ENCODE measurements at places on chromosomes 7 and 10.

DNA sequence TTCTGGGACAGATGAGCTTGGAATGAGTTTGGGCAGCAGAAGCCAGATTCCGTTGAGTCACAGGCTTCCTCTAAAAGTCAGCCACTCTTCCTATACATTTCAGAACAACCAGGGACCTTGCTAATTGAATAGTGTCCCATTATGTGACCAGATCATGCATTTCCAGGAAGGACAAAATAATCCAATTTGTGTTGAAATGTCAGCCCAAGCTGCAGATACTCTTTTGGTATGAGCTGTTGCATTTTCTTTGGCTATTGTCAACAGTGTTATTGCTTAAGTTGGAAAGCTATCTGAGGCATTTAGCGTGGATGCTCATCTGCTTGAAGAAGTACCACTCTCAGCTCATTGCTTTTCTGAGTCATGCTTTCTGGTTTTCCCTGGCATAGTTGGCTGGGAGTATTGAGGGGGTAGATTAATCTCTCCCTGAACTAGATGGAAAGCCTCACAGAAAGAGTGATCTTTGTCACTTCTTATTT is 223.7 kb upstream of the HABP2 start:
- peak; percentile 63 for DNase-seq

DNA sequence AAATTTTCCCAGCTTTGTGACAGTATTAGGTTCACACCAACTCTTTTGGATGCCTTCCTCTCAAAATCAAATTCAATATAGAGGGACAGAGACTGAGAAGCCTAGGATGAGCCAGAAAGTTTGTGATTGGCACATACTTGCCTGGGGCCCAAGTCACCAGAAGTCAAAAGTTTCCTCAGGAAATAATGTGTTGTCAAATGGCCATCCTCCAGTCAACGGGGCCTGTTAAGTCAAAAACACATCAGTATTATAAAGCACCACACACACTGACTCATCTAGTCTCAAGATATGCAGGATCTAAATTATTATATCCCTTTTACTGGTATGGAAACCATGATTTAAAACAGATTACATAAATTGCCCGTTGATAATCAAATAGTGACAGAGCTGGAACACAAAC is 158.1 kb downstream of the AHR start:
- DNase-seq: no peak

- no peak for DNase-seq
Observed at GRCh38 chr10:32943395-32943794, 14.6 kb downstream of the ITGB1 start.

DNA sequence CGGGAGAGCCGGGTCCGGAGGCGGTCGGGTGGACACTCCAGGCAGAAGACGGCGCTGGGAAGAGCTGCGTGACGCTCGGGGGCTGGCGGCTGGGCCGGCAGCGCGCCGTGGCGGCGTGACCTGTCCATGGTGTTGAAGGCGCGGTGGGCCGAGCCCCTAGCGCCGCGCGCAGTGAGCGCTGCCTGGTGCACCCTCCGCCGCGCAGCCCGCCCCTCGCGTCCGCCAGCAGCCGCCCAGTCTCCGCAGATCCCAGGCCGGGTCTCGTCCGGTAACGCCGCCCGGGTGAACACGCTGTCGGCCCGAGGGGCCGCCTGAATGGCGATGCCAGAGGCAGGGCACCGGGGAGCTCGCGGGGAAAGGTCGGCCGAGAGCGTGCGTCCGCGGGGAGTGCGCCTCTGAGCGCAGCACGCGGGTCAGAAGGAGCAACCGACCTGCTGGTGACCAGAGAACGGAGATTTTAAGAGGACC is 657 bp upstream of the TMEM178B start:
- DNase-seq: peak; percentile 12

- DNase-seq: no peak
Observed at GRCh38 chr7:134457210-134457609, 1.7 kb downstream of the AKR1B1 start.

DNA sequence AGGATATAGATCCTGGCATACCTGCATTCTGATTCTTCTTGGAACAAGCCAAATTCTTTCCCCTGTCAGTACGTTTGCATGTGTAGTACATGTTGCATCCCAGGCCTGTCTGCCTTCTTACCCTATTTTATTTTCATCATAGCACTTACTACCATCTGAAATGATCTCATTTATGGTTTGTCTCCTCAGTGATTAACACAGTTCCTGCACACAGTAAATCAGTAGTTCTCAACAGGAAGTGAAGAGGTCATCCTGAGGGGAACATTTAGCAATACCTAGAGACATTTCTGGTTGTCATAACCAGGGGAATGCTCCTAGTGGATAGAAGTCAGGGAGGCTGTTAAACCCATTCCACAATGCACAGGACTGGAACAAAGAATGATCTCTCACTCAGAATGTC is 38.2 kb upstream of the SLC26A4 start:
- no peak for DNase-seq

DNA sequence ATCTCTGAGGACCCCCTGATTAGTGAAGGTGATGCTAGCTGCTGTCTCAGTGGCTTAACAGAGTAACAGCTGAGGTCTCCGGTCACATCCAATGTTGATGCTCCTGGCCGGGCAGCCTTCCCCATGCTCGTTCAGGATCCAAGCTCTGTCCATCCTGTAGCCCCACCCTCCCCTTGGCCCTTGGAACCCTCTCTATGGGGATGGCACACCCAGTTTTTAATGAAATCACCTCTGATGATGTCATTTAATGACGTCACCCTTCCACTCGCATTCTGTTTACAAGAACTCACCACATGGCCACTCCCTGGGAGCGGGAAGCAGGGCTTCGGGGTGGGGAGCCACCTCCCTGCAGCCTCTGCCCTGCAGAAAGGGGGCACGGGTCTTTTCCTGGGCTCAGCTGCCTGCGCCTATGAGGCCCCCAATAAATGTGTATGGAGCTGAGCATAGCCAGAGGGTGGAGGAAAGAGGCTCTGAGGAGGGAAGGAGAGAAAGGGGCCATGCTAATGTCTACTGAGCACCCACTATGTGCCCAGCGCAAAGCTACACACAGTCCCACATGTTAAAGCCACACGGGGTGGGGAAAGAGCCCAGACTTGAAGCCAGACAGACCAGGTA is 95.5 kb downstream of the OAT start:
- DNase-seq: no peak

DNA sequence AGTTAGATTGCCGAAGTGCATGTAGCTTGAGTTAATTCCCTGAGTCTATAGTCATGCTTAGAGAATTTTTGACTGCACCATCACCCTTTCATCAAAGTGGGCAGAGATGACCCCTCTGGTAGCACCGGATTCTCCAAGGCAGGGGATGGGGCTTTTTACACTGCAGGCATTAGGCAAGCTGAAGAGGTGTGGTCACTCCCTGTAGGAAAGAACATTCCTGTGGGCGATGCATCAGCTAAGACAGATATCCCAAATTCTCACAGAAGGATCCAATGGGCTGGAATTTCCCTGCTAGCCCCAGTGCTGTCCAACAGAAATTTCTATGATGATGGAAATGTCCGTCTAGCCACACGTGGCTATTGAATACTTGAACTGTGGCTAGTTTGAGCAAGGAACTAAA is 118.2 kb downstream of the ADAM12 start:
- no peak for DNase-seq

DNA sequence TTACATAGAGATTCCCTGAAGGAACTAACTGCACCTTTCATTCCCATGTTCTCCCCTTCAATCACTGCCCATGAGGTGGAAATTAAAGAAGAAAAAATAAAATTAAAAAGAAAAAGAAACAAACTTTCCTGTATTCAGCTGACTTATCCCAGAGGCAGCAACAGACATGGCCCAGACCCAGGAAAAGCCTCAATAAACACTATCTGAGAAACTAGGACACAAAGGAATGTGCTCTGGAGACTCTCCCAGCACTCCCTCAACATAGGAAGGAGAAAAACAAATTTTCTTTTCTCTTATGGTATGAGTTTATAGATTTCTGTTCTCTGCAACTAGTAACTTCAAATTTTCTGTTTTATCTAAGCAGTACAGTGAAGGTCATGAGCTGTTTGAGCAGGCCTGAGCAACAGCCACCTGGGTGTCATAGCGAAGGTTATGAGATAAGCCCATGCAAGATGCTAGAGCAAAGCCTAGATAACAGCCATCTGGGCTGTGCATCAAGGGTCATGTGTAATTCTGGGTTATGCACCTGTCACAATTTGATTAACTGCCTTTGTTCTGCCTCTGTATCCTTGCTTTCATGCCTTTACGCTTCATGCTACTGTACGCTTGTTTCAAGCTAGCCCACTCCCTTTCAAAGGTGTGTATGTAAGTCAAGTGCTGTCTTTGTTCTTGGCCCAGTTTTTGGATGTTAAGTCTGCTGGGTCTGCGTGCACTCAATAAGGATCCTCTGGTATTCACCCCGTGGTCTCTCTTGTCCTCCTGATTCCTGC is 11.0 kb upstream of the OR6B1 start:
- no peak for DNase-seq

DNA sequence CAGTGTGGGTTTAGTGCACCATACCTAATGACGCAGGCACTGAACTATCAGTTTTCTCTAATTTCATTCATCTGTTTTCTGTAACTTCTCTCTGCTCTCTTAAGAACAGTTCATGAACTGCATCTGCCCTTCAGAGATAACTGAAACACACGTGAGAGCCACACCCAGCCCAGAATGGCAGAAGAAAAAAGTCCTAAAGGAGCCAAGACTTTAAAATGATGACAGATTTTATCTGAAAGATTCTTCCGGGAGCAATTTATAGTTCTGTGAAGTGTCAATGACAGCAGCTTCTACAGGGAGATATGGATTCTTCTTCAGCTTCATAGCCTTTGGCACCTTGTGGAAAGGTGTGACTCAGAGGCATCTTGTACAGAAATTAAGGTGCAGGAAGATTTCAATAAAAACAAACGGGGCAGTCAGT is 211.5 kb upstream of the SLC26A5 start:
- no peak for DNase-seq

- DNase-seq: peak; percentile 60
Observed at GRCh38 chr7:131431289-131431688, 103.6 kb downstream of the MKLN1 start.

DNA sequence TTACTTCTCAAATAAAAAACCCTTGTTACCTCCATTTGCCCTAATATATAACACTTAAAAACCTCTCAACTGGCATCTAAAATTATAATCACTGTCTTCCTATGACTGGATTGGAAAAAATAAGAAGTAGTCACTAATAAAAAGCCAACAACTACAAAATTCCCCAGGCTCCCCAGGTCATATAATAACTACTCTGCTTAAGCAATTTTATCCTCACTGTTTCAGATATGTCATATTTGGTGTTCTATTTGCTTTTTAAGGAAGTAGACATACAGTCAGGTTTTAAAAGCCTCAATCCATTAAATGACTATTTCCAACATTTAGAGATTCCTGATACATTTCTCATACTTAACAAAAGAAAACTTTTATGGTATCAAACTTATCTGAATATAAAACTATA is 2.4 kb downstream of the H2AZ2 start:
- DNase-seq: no peak

DNA sequence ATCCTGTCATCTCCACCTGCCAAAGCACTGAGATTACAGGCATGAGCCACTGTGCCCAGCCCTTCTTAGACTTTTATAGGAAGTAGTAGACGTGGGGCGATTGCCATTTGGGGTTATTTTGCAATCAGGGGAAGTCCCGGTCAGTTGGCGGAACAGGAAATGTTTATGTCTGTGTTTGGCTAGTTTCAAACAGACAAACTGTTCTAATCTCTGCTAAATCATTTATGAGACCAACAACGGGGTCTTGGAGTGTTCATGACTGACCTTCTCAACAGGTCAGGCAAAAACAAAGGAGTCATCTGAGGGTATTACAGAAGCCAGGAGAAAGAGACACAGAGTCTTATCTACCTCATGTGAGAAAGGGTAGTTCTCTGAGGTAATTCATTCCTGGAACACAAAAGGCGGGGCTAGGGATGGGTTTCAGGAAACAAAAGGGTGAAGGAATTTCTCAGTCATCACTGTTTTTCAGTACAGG is 6.6 kb upstream of the TPK1 start:
- DNase-seq: peak; percentile 29

DNA sequence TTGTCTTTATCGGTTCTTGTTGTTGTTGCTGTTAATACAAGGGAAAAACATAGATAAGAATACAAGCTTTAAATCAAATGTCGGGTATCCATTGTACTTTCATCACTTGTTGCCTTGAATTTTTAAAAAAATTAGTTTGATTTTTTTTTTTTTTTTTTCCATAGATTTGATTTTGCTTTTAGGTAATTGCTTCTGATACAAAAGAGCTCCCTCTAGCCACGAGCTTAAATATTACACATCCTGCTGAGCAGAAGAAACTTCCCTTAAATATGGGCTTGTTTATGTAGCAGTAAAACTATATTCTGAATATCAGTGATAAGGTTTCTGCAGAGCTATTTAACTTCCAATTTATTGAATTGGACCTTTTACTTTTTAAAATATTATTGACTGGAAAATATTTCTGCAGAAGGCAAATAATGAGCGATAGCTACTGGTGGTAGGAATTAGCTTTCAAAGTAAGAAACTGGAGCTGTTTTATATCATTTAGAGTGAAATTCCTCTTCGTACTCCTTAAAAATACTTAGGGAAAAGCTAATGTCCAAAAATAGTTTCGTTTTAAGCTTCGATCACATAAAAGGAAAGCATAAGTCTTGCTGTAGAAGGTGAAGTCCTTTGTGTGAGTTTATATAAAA is 216.9 kb downstream of the POLR1F start:
- DNase-seq: no peak

GRCh38 chr7:91961816-91962215 is 21.2 kb downstream of the AKAP9 start:
- no peak for DNase-seq

DNA sequence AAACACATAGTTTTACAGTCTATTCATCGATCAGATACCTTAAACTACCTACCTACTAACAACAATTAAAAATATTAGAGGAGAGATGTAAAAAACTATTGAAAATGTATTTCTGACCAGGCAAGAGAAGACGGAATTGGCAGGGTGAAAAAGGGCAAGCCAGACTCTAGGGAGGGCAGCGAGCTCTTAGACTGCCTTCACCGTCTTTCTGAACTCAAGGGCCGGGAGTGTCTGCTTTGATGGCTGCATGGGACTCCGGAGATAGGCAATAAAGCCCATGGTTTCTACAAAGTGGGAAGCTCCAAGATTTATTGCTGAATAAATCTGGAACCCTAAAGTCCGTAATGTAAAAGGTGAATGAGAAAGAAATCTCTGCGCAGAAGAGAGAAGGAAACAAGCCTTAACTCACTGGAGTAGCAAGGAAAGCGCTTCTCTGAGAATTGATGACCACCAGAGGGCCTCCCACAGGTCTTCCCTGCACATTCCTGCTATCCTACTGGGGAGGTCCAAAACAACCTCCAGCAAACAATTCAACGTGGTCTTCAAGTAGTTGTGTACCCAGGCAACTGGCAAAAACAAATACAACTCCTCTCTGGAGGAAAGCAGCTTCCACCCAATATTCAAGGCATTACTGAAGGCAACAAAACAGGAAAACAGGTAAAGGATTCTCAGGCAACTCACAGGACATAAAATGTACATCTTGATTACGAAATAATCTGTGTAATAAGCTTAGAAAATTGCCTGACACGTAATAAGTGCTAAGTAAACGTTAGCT is 181.3 kb downstream of the SDK1 start:
- no peak for DNase-seq

GRCh38 chr7:121041516-121042148 is 53.1 kb downstream of the CPED1 start:
- DNase-seq: no peak
